Effector memory CD4-positive, alpha-beta T cell (primary cell): ENCODE measurements at places on chromosomes 6 and 20.
A peak's percentile ranks its signal among the peaks of the same experiment; 100 is the strongest.

DNA sequence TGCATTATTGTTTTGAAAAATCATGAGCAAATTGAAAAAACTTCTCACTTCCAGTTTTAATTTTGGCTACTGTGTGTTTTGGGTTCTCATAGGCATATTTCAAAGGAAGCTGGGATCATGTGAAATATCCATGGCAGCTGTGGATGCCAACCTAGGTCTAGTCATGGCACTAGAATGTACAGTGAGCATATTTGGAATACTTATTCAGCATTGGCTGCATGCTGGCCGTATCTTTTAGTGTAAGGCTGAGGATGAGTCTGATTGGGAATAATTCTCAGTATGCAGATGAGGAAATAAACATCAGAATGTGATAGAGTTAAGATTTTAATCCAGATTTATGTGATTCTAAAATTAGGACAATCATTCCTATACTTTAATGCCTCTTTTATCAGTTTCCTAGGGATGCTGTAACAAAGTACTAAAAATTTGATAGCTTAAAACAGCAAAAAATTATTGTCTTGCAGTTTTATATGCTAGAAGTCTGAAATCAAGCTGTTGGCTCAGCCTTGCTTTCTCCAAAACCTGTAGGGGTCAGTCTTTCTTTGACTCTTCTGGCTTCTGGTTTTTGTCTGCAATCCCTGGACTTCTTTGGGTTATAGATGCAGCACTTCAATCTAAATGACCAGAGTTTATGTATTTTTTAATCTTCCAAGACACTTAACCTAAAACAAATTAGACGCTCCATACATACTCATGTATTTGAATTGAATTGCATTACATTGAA, 37.7 kb upstream of the DEFB112 start:
- no peak for DNase-seq

DNA sequence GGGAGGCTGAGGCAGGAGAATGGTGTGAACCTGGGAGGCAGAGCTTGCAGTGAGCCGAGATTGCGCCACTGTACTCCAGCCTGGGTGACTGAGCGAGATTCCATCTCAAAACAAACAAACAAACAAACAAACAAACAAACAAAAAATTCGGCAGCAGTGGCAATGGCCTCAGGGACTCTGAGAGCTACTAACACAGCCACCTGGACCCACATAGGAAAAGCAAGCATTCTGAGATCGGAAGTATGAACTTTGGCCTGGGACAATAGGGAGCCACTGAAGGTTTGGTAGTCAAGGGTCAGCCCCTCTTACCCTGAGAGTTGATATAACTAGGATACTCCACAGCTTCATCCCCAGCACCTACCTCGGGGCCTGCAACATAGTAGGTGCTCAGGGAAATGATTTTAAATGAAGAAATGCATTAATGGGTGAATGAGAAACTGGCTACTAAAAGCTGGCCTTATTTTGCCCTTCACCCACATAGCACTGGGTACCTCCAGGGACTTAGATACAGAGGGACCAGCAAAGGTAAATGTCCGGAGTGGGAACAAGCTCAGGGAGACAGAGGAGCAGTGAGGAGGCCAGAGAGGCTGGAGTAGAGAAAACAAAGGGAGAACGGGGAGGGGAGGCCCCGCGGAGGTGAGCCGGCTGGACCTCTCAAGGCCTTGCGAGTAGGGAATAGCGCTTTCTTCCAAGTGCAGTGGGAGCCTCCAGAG, 46.6 kb upstream of the PTGIS start:
- DNase-seq, result no peak

- DNase-seq, result no peak
Measured at GRCh38 chr20:57899554-57899953, 189.7 kb upstream of the PMEPA1 start.

DNA sequence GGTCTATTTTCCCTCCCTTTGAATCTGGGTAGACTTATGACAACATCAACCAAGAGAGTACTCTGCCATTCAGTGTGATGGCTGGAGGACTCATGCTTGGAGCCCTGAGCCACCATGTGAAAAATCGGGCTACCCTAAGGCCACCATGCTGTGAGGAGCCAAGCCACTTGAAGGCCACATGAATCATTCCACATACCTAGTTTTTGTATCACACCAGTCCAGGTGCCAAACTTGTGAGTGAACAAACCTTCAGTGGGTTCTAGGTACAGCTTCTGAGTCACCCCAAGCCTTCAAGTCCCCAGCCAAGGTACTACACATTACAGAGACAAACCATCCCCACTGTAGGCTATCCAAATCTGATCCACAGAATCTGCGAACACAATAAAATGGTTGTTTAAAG, 37.4 kb upstream of the E2F3 start:
- DNase-seq, result no peak

DNA sequence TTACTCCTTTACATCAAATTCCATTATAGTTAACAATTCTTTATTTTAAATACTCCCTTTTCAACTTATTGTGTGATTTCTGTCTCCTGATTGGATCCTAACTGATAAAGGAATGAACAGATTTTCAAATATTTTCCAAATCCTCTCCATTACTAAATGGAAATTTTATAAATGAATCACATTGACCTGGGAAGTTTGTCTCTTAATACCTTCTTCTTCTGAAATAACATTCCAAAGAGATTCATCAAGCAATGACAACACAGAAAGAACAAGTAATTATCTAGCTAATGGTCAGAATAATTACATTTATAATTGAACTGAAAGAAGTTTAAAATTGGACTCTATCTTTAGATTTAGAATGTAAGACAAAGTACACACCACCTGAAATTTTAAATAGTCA, 515.4 kb upstream of the PTCHD4 start:
- no peak for DNase-seq

GRCh38 chr20:59231124-59231804, 67.6 kb downstream of the ZNF831 start:
- no peak for DNase-seq

DNA sequence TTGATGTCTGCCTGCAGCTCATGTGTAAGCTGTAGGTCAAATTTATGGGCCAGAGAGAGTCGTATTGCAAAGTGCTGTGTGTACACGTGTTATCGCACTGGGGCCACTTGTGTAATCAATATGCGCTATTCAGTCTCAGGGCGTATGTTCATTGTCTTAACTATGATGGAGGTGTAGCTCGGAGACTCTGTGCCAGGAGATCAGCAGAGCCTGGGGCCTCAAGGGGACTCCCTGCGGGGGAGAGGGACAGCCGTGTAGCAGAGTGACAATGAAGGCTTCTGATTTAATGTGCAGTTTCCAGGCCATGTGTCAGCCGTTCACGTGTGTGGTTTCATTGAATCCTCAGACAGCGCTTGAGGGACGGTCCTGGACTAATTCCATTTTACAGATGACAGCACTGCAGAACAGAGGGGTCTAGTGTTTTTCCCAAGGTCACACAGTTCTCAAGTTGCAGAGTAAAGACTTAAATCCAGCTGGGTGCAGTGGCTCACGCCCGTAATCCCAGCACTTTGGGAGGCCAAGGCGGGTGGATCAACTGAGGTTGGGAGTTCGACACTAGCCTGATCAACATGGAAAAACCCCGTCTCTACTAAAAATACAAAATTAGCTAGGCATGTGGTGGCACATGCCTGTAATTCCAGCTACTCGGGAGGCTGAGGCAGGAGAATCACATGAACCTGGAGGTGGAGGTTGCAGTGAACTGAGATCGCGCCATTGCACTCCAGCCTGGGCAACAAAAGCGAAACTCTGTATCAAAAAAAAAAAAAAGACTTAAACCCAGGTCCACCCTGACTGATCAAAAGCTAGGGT, 242.5 kb downstream of the PREX1 start:
- DNase-seq, result no peak

DNA sequence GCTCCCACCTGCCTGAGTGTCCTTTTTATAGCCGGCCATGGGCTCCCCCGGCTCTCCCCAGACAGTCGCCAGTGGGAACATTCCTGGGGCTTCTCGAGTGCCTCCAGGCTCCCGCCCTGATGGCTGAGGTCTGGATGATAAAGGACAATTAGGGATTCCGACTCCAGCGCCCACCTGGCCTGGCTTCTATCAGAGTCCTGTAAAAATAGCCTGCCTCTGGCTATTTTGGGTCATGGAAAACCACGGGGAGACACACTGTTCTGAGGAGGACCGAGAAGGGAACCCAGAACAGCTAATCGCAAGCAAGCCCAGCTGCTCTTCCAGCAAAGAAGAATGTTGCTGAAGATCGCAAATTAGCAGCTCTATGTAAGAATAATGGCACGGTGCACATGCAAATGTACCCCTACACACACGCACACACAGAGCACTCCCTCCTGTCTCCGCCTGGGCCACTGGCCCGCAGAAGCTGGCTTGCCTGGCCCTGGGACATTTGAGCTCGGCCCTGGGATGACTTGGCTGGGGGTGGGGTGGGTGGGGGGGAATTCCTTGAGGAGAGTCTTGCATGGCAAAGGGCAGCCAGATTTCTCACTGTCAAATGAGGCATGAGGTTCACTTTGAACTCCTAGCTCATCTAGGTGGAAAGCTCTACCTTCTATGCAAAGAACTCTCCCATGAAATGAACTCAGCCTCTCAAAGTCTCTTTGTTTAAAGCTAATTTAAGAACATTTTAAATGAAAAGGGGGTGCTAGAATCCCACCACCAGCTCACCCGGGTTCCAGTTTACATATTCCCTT, 55.3 kb downstream of the CTCFL start:
- no peak for DNase-seq

DNA sequence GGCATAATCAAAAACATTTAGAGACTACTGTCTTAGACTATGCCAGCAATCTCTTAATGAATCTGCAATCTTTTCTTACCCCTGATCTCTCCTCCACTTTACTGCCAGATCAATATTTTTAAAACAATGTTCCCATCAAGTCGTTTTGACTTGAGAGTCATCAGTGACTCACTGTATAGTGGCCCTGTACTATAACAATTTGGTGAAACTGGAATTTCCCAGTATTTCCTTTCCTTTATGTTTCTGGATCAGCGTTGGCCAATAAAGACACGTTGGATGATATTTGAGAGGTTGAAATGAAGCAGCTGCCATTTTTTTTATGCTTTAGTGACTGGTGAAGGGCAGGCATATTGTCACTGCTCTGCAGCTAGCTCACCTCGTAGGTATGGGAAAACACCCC, 10.1 kb upstream of the SMIM13 start:
- no peak for DNase-seq

DNA sequence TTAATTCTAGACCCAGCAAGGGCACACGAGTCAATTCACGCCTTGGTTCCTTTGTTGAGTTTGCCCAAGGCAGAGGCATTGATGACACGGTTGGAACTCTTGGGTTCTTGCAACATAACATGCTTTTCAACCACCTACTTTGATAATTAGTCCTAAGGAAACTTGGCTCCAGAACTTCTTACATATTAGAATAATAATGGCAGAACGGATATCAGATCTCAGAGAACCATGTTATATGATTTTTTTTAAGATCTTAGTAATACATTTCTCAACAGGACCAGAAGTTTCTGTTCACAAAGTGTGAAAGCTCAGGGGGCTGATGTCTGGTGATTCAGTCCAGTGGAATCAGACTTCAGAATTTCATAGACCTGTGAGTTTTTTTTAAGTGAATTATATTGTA, 19.2 kb downstream of the SPTLC3 start:
- no peak for DNase-seq

DNA sequence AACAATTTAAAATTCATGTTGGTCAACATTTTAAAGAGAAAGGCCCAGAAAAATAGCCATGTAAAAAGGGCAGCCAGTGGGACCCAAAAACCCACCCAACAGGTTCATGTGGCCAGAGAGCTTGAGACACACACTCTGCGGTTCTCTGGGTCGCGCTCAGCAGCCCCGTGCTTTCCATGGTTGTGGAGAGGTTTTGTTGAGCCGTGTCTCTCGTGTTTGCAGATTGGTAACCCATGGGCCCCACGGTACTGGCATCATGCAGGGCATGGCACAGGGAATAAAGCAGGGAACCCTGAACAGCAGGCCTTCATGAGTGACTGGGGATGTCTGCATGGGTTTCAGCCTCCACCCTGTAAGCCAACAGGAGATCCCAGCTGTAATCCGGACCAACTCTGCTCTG, 127.7 kb upstream of the CST7 start:
- no peak for DNase-seq

DNA sequence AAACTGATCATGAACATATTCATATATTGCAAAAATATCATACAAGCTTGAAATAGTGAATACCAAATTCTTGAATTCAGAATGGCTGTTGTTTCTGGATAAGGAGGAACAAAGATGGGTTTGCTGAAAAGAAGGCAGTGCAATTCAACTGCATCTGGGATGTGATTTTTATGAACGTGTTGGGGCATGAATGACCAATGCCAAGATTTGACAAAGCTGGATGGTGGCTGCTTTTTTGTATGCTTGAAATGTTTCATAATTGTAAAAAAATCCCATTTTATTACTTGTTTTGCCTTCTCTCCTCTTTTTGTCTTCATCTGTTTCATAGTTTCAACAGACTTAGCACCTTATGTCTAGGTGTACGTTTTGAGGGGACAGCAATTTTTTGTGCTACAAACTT, 36.8 kb upstream of the BCAS1 start:
- no peak for DNase-seq

- DNase-seq, result no peak
Measured at GRCh38 chr20:1833728-1834726, 61.2 kb upstream of the SIRPA start.

- DNase-seq, result no peak
Measured at GRCh38 chr6:2956930-2957685, 14.3 kb downstream of the SERPINB6 start.

- DNase-seq, result no peak
Measured at GRCh38 chr6:143721642-143722041, 43.9 kb downstream of the PHACTR2 start.

DNA sequence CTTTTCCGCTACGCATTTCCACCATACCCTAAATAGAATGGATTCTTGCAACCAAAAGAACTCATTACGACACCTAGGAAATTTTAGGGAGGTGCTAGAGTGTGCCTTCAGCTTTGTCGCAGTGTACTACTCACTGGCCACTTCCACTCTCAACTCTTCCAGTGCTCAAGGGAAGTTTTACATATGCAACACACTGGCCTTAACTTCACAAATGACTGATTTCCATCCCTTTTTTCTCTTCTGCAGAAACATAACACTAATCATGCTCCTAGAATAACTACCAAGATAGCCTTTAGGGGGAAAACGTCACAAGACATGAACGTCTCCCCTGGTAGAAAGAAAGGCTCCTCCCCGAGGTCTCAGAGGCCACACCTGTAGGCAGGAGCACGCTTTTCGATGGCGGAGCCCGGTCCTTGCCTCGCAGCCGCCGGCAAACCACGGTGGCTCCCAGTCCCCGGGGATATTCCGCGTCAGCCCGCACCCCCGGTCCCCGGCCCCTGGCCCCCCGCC, 584 bp downstream of the LYRM4 start:
- DNase-seq, result peak; percentile 70
